ENCODE measurements at places on chromosomes 7 and 10. TPM values are rescaled to one million over a fixed set of nuclear protein-coding genes. Genes with fewer than 3 reads are reported as not detected.

GOLGA7B gene
- total RNA-seq, result 5.3 TPM

HPS1 gene
- total RNA-seq, result 82.4 TPM

ANKRD1 gene
- not detected for total RNA-seq

NYAP1 gene
- not detected for total RNA-seq

RNLS gene
- 2.1 TPM for total RNA-seq

EXOC4 gene
- 79.2 TPM for total RNA-seq

Measured in T-helper 1 cell treated with Interleukin-12 subunit alpha and Interleukin-12 subunit beta and Interleukin-4 antibody, amounts not matched to agents 30 ng/mL and 1 ng/mL, for 36 hours (primary cell).